Stimulated activated CD8-positive, alpha-beta memory T cell treated with anti-CD3 and anti-CD28 coated beads, Interleukin-15, amount 100 ng/mL, for 48 hours (primary cell): ENCODE measurements at places on chromosomes 5 and 9.

GRCh38 chr5:159851053-159851452, 65.2 kb upstream of the ADRA1B start:
- DNase-seq: no peak

DNA sequence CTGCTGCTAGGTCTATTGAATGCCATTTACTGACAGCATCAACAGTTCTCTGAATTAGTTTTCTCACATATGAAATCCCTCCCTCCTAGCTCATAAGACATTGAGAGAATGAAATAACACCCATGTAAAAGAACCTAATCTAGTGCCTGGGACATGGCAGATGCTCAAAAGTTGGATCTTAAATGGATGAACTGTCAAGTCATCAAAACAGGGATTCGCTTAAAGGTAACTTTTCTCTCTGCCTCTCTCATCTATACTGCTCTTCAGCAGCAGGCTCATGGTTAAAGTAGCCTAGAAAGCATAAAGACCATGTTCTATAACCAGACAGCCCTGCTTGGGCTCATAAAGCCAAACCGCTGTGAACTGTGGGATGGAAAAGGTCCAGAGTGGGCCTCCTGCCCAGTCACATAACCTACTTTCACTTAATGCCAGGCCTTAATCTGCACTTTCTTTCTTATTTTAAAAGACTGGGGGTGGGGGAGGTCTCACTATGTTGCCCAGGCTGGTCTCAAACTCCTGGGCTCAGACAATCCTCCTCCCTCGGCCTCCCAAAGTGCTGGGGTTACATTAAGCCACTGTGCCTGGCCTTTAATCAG, 3.7 kb downstream of the TMEM245 start:
- DNase-seq: no peak

DNA sequence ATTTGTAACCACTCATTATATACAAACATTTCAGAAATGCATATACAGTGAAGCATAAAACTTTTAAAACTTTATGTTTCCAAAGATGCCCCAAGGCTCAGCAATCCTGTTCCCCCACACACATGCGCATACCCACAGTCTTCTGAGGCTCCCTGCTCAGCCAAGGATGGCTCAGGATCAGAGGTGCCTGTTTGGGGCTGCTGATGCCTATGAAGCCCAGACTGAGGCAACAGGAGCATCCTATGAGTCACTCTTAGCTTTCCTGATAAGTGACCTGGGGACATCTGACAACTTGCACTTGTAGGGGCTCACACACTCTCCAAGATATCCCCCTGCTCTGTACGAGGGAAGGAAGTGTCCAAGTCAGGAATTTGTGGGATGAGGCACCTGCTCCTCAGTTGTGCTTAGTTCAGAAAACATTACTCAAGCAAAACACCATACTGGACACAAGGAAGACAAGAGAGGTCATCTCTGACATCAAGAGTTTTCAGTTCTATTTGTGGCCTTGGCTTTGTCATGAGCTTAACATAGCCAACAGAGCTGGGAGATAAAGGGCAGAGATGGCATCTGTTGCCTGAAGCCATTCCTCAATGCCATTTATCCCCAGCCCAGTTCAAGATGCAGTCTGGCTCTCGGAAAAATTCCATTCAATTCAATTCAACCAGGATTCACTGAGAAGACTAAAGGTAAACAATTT, 62.3 kb downstream of the NIPSNAP3B start:
- no peak for DNase-seq

DNA sequence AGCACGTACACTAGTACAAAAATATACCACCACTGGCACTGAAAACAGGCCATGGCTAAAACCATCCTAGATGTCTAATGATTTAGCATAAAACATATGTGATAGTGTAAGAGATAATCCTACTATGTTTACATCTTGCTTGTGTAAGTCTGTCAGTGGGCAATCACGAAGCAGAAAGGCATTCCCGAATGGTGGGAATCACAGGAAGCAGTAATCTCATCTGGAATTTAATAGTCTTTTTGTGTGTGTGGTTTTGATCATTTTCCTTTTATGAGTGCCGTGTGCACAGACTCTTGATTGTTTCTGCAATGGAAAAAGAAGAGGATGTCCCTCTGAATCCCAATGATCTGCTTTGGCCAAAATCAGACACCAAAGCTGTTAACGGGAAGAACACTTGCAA, 200.5 kb downstream of the EBF1 start:
- no peak for DNase-seq

DNA sequence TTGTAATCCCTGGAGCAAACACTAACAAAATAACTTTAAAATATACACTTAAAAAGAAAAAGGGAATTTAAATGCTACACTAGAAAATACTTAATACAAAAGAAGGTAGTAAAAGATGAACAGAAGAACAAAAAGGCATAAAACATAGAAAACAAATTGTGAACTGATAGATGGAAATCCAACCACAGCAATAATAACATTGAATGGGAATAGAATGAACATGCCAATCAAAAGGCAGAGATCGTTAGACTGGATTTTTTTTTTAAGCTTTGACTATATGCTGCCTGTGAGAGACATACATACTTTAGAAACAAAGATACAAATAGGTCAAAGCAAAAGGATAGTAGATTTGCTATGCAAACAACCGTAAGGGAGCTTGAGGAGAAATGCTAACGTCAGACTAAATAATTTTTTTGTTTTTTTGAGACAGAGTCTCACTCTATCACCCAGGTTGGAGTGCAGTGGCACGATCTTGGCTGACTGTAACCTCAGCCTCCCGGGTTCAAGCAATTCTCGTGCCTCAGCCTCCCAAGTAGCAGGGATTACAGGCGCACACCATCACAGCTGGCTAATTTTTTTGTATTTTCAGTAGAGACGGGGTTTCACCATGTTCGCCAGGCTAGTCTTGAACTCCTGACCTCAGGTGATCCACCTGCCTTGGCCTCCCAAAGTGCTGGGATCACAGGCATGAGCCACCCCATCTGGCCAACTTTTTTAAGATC, 6.5 kb downstream of the ABO start:
- DNase-seq: no peak

DNA sequence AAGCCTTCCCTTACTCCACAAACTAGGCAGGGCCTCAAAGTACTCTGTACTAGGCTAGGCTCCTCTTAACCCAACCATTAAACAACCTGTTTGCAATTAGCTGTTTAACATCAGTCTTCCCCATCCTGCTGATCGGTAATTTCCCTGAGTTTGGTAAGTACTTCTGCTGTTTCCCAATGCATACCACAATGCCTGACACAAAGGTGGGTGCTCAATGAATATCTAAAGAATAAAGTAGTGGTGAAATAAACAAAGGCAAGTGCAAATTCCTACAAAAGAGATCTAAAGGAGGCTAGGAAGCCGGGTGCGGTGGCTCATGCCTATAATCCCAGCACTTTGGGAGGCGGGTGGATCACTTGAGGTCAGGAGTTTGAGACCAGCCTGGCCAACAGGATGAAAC, 25.0 kb downstream of the FBXW2 start:
- no peak for DNase-seq
